ENCODE measurements at places on chromosomes 7 and 10.

DNA sequence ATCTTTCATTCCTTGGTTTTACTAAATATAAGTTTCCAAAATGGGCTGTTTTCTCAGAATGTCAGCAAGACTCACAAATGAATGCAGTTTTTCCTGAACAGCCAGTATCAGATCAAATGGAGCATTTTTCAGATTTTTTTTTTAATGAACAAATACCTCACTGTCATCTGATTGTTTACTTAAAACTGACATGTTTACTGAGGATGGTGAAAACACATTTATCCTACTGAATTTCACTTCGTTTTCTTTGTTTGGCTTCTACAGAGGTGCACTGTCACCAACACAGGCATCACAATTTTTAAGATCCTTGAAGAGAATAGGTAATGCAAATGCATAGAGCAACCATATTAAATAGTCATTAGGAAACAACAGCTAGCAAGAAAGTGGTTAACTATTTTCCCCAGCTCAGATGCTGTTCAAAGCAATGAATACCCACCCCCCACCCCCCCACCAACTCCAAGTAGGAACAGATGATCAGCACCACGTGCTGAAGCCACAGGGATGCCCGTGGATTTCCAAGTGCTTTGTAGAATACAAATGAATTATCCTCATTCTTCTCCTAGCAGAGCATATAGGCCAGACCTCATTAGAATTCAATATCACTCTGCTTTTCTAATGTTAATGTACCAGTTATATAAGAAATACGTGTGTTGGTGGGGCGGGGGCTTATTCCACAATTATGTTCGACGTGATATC is 205.9 kb downstream of the SKAP2 start:
- DNase-seq, result no peak

GRCh38 chr7:24755541-24756407 is 1.5 kb downstream of the GSDME start:
- DNase-seq, result no peak

DNA sequence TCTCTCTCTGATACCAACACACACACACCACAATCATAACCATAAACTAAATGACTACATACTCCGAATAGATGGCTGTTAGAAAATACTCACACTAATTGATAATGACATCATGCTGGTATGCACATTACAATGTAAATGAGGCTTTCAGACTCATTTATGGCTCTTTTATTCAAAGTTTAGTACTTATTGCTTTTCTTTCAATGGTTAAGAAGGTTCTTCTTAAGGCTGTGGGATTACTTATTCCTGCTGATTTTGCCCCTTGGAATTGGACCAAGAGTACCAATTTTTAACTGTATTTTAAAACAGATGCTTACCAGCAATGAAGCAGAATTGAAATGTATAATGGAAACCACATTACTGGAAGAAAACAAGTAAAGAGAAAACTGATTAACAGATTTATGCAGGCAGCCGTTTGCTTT is 20.6 kb upstream of the CABCOCO1 start:
- DNase-seq, result no peak

DNA sequence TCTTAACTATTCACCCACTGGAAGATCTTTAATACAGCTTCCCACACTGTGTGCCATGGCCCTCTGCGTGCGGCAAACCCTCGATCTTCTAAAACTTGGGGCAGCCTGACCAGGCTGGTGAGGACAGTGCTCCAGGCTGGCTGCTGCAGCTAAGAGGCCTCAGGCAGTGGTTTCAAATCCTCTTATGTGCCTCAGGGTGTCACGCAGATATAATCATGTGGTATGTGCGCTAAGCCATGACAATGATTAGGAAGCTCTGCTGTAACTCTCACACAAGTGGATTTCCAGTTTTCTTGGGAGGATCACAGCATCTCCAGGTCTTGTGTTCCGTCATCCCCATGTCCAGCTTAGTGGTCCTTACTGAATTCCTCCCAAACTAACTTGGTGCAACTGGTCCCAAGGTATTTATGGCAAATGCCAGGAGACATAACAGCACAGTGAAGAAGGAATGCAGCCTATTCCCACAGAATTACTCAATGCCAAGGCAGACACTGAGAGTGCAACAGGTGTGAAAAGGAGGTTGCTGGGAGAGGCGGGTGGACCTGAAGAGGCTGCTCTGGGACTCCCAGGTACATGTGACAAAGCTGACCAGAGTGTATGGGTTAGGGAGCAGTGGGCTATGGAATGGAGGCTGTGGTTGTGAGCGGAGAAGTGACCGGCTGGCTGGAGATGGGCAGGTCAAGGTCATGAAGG is 2.3 kb downstream of the HPS1 start:
- DNase-seq, result no peak

DNA sequence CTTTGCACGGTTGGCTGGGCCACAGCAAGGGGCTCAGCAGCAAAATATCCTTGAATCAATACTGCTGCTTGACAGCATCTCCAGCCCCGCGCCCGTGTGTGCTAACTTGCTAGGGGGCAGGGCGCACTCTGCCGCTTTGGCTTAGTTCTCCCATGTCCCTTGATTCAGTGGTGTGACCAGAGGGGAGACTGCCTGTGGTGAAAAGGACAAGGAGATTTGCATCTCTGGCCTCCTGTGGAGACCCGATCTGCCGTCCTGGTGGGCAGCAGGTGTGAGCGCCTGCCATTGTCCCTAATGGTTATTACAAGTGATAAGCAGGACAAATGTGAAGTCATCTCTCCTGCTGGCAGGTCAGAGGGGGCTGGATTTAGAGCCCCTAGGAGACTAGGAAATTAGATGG is 500.2 kb upstream of the GALNT17 start:
- DNase-seq, result no peak

- DNase-seq, result no peak
Measured at GRCh38 chr10:79417266-79417665, 28.2 kb downstream of the ZCCHC24 start.

GRCh38 chr7:45143616-45144015 is 14.0 kb upstream of the RAMP3 start:
- DNase-seq, result no peak

GRCh38 chr7:127446842-127447241 is 54.3 kb upstream of the ZNF800 start:
- DNase-seq, result no peak

DNA sequence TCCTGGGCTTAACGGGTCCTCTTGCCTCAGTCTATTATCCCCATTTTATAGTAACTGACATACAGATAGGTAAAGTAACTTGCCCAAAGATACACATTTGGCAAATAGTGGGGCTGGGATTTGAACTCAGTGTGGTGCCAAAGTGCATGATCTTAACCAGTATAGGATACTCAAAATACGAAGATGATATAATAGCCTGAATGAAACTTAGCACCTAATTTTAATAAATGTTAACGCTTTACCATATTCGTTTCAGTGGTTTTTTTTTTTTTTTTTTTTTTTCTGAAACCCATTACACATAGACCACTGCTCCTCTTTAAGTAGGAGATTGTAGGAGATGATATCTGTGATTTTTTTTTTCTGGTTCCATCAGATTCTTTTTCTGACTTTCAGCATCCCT is 21.4 kb downstream of the ACTR3B start:
- no peak for DNase-seq
